Activated CD8-positive, alpha-beta T cell treated with anti-CD3 and anti-CD28 coated beads for 36 hours (primary cell): ENCODE measurements at places on chromosomes 11 and 22. TPM values are rescaled to one million over a fixed set of nuclear protein-coding genes. Genes with fewer than 3 reads are reported as not detected.
A peak's percentile ranks its signal among the peaks of the same experiment; 100 is the strongest.

The CDC42EP2 gene
- total RNA-seq = not detected

GRCh38 chr11:83115026-83115425 lies 41.9 kb upstream of the PCF11 start:
- H3K4me1 ChIP-seq = peaks cover 40% of the 10 kb centered on the region
- no peak for DNase-seq
- no peak overlapping the region for H3K4me3 ChIP-seq
- H3K27me3 ChIP-seq = no peaks in the 10 kb centered on the region
- no peaks in the 10 kb centered on the region for H3K36me3 ChIP-seq

DNA sequence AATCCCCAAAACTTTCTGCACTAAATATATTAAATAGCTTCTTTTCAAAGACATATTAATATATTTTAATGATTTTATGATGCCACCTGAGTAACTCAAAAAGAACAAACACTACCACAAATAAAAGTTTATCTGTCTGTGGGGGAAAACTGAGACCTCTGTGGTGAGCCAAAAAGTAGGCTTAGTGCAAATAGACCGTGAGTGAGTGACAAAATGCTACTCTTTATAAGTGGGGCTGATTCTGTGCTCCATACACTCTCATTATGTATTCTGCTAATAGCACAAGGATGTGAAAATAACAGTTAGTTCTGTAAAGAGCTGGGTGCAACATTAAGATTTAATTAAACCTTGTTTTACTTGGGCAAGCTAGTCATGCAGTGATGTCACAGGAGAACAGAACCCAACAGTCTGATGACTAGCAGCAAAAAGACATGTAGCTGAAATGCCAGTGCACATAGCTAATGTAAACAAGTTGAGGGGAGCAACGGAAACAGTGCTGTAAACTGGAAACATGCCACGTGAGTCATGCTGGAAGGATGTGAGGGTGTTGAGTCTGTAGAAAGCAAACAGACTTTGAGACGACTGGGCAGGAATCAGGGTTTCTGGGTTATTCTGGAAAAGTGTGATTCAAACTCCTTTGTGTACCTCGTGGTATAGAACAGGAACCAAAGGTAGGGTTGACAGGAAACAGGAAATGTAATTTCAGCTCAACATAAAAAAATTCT lies 1130.4 kb downstream of the LRRC4C start:
- H3K27ac ChIP-seq = no peak overlapping the region
- H3K27me3 ChIP-seq = no peaks in the 10 kb centered on the region
- DNase-seq = no peak
- H3K4me3 ChIP-seq = no peak overlapping the region
- H3K4me1 ChIP-seq = no peaks in the 10 kb centered on the region

- DNase-seq = no peak
- no peak overlapping the region for H3K4me3 ChIP-seq
- H3K27ac ChIP-seq = no peak overlapping the region
- no peaks in the 10 kb centered on the region for H3K27me3 ChIP-seq
- H3K36me3 ChIP-seq = no peaks in the 10 kb centered on the region
- no peaks in the 10 kb centered on the region for H3K4me1 ChIP-seq
Measured at GRCh38 chr22:38284042-38284402, 11.2 kb upstream of the TMEM184B start.

DNA sequence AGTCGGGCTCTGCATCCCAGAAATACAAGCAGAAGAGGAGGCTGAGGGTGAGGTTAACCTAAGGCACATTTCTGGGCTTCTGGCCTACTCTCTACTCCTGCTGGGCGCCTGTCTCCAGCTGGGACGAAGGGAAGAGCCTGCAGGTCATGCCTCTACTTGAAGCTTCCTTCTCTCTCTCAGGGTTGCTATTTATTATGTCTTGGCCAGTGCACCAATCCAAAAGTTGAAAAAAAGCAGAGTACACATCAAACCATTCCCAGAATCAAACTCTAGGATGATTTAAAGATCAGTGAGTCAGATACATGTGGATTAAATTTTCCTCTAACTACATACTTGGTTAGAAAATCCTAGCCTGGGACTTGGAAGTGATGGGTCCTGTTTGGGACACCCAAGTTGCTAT lies 60.2 kb upstream of the CDON start:
- no peaks in the 10 kb centered on the region for H3K27me3 ChIP-seq
- H3K36me3 ChIP-seq = no peaks in the 10 kb centered on the region
- H3K27ac ChIP-seq = no peak overlapping the region
- H3K4me3 ChIP-seq = no peak overlapping the region

DNA sequence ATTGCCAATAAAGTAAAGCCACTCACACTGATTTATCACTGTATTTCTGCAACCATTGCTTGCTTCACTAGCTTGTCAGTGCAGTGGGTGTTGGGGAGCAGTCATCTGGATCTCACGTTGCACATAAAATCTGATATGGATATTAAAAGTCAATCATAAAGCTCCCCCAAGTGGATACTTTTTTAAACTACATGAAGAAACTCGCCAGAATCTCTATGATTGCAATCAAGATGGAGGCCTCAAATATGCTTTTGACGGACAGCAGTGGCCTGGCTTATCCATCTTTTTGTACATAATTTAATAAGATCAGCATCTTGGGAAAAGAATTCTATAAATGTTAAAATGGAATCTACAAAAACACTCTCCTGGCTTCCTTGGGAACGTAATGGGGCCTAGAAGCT lies 137.7 kb downstream of the WT1 start:
- H3K36me3 ChIP-seq = no peaks in the 10 kb centered on the region
- DNase-seq = no peak
- H3K27me3 ChIP-seq = peaks cover 2% of the 10 kb centered on the region
- no peaks in the 10 kb centered on the region for H3K4me1 ChIP-seq

DNA sequence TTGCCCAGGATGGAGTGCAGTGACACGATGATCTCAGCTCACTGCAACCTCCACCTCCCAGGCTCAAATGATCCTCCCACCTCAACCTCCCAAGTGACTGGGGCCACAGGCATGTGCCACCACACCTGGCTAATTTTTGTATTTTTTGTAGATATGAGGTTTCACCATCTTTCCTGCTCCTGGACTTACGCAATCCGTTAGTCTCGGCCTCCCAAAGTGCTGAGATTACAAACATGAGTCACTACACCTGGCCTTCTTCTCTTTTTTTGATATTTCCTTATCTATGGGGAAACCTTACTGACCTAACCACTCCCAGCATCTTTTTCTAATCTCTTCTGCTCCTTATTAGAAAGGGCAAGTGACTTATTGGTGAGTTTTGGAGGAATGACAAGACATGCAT lies 121.7 kb upstream of the CHORDC1 start:
- H3K4me1 ChIP-seq = no peaks in the 10 kb centered on the region
- H3K36me3 ChIP-seq = no peaks in the 10 kb centered on the region
- no peaks in the 10 kb centered on the region for H3K27me3 ChIP-seq
- no peak for DNase-seq
- H3K27ac ChIP-seq = no peak overlapping the region

The VPS37C gene
- 6.6 TPM for total RNA-seq

DNA sequence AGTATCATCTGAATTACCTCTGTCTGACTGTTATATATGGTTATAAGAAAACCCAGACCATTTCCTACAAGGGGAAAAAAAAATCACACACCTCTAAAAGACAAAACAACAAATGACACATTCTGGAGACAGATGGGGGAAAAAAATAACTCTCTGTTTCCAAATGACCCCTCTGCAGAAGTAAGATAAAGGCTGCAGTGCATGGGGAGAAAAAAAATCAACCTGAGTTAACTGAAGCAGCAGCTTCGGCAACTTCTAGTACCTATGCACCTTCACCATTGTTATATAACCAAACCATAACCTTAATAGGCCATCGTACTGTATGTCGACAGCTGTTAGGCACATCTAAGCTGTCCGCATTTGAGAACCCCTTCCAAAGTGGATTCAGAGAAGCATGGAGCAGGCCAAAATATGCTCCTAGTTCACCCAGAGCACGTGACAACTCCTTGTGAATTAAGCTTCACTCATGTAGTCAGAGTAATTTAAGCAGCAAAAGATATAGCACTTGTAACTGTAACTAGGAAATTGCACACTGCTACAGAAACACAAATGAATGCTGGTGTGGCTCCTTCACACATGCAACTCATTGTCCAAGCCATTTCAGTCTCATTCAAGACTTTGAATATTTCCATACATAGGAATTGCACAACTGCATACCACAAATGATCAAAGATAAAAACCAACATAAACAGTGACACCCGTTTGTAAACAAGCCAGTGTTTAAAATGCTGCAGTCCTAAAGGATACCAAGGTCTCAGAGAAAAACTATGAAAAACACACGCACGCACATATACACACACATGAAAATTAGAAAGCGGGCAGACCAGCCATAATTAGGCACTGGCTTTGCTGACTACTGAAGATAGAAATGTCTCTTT lies 2.7 kb downstream of the SIK3 start:
- H3K27ac ChIP-seq = peak overlapping the region; percentile 94
- peak overlapping the region; percentile 98 for H3K4me3 ChIP-seq
- H3K36me3 ChIP-seq = peaks cover 14% of the 10 kb centered on the region
- DNase-seq = no peak
- no peaks in the 10 kb centered on the region for H3K27me3 ChIP-seq

The ZNF215 gene
- 2.5 TPM for total RNA-seq

The HPX gene
- not detected for total RNA-seq

The GUCY1A2 gene
- total RNA-seq = not detected

DNA sequence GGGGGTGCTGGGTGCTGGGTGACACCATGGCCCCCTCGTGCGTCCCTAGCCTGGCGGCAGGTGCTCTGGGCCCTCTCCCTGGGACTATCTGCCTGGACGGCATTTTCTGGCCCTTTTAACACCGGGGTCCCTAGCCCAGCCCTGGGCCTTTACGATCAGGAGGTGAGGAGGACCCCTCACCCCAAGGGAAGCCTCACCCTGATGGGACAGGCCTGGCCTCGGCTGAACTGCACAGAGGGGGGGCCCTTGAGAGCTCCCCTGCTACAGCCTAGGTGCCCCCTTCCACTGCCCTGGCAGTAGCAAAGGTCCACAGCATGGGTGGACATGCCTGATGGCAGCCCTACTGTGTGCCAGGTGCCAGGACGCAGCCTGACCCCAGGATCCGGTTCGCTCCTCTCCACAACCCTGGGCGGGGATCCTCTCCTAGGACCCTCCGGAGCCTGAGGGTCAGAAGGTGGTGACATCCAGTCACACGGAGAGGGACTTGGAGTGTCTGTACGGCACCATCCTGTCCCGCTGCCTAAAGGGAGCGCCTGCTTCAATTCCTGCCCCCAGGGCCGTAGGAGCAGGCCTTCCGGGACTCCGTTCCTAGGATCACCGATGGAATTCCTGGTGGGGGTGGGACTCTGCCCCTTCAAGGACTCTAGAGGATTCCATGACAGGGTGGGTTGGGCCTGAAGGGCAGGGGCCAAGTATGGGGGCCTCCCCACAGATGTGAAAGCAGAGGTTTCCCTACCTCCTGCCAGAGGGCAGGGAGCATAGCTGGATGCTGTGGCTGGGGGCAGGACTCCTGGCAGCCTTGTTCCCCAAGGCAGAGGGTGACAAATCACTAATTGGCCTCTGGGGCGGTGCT lies 33.0 kb upstream of the TH start:
- DNase-seq = peak; percentile 4
- no peak overlapping the region for H3K4me3 ChIP-seq
- no peaks in the 10 kb centered on the region for H3K36me3 ChIP-seq
- no peaks in the 10 kb centered on the region for H3K4me1 ChIP-seq
- H3K27ac ChIP-seq = no peak overlapping the region

The RPL3 gene
- total RNA-seq = 3,563 TPM

The PHETA2 gene
- total RNA-seq = 0.97 TPM

DNA sequence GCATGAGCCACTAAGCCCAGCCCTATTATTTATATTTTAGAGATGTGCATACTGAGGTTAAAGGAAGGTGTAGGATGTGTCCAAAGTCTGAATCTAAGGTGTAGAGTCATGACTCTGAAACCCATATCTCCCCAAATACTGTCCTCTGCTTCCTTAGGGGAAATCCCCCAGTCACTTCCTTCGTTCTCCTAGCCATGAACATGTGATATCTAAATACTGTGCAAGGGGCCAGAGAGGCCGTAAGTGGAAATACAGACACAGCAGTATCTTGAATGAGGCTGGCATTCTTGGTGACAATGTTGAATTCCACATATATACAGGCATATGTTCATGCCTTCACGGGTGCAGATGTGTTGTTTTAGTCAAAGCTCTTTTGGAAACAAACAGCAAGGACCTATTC lies 21.3 kb upstream of the PATZ1 start:
- DNase-seq = no peak
- no peaks in the 10 kb centered on the region for H3K27me3 ChIP-seq
- H3K27ac ChIP-seq = no peak overlapping the region
- H3K4me3 ChIP-seq = no peak overlapping the region

GRCh38 chr22:27791859-27792241 lies 9.7 kb downstream of the MN1 start:
- no peak overlapping the region for H3K4me3 ChIP-seq
- no peaks in the 10 kb centered on the region for H3K4me1 ChIP-seq
- H3K27me3 ChIP-seq = no peaks in the 10 kb centered on the region
- no peak overlapping the region for H3K27ac ChIP-seq
- no peaks in the 10 kb centered on the region for H3K36me3 ChIP-seq
- no peak for DNase-seq

DNA sequence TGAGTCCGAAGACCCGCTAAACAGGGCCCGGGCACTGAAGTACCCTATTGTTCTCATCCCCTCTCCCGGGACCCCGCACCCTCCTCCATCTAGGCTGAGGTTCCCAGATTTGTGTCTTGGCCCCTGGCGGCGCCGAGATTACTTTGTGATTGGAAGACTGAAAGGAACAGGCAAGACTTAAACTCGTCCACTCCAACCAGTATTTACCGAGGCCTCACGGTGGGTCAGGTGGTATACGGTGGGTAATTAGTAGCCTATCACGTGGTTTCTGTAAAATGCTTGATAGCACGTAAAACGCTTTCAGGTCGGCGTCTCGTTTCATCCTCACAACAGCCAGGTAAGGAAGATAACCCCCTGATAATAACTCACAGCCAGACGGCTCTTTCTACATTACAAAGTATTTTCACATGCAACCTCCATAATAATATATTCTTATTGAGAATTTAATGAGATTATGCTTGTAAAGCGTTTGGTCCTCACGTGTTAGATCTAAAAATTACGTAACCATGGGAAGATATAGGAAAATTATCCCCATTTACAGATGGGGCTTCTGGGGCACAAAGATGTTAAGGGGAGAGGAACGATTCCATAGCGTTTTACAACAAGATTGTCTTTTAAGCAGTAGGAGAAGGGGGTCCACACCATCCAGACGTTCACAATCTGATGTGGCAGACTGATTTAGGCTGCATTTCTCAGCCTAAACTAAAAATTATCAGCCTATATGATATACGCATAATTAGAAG lies 642 bp upstream of the PIK3C2A start:
- peaks cover 39% of the 10 kb centered on the region for H3K4me1 ChIP-seq
- peak; percentile 82 for DNase-seq
- peak overlapping the region; percentile 82 for H3K4me3 ChIP-seq
- H3K27ac ChIP-seq = peak overlapping the region; percentile 98
- H3K36me3 ChIP-seq = peaks cover 10% of the 10 kb centered on the region

- H3K4me1 ChIP-seq = no peaks in the 10 kb centered on the region
- H3K27ac ChIP-seq = no peak overlapping the region
- no peak for DNase-seq
- H3K4me3 ChIP-seq = no peak overlapping the region
Measured at GRCh38 chr11:61926235-61926634, 8.9 kb upstream of the RAB3IL1 start.

DNA sequence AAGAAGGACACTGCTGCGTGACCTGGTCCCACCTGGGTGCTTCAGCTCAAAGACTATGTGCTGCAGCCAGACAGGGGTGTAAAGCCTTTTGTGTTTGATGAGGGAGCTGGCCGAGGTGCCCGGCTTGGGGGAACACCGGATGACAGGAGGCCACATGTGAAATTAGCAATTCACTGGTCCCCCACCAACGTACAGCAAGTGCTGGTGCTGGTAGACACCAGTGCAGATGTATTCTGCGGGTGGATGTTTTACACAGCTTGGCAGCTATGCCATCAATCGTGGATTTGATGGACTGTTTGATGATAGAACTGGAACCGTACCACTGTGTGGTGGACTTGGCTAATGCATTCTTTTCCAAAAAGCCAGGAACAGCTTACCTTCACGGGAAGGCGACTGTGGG lies 47.9 kb upstream of the LIPT2 start:
- DNase-seq = no peak
- H3K27me3 ChIP-seq = peaks cover 2% of the 10 kb centered on the region

The TMPRSS13 gene
- 3.5 TPM for total RNA-seq
